ENCODE measurements at places on chromosomes 5 and 9.

DNA sequence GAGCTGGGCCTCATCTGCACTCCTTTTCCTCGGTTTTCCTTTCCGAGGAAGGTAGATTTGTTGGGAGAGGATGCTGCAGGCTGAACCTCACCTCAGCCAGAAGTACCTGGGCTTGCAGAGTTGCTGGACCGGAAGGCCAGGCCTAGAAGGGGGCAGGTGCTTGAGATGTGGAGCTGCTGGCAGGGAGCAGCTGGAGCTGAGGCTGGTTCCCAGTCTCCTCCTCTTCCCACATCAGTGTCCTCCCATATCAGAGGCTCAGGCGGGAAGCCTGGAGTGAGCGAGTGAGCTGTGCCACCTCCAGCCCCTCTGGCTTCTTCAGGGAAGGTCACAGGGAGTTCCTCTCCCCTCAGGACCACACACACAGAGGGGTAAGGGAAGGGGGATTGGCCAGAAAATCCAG, 259.4 kb downstream of the GADD45G start:
- no peak for DNase-seq

DNA sequence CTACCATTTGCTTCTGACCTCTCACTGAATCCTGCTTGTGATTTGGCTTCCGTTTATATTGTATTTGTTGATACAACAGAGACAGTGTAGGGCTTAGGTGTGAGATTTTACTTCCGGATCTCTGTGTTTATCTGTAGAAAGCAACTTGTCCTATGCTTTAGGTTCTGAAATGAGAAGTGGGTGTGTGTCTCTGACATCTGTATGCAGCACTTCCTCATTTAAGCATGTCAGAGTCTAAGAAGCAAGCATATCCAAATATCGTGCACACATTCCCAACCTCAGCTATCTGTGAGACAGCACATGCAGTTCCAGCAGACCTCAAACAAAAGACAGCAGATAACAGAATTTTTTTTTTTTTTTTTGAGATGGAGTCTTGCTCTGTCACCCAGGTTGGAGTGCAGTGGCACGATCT, 16.3 kb downstream of the KLF9 start:
- DNase-seq, result no peak

DNA sequence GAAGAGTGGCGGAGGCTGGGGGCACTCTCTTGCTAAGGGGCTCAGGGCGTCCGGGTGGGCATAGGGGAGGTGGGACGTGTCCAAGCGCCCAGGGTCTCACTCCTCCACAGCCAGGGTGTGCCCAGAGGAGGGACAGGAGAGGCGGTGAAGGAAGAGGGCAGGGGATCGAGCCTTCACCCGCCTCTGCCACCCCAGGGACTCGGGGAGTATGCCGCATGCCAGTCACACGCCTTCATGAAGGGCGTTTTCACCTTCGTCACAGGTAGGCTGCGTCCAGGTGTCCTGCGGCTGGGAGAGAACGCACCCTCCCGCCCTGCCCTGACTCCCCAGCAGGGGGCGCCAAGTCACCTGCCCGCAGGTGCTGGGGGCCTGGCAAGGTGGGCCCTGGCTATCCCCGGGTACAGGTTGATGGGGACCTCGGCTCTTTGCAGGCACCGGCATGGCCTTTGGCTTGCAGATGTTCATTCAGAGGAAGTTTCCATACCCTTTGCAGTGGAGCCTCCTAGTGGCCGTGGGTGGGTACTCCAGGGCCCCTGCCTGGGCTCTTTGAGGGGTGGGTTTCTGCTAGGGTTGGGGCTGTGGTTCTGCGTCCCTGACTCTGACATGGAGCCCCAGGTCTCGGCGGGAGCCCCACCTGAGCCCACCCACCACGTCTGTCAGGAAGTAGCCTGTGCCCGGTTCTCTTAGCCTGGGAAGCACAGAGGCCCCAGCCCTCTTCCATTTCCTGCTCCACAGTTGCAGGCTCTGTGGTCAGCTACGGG, 552 bp downstream of the TMEM141 start:
- no peak for DNase-seq

DNA sequence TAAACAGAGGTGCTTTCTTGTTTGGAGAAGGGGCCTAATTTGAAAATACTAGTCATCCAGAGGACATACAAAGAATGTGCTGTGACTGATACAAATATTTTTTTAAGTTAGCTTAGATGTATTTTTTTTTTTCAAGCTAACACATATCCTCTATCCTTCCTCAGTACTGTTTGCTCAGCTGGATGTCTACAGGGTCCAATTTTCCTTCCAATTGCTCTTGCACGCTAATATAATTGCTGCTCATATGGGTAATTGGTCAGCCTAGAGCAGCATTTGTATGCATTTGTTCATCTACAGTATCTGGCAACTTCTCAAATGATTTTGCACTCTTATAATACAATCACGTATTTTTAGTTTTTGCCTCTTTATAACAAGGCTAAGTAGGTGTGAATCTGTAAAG, 84.7 kb downstream of the ZDHHC21 start:
- no peak for DNase-seq

- DNase-seq, result no peak
These were observed 35.0 kb downstream of the PRRT1B start for GRCh38 chr9:131580358-131580757.

DNA sequence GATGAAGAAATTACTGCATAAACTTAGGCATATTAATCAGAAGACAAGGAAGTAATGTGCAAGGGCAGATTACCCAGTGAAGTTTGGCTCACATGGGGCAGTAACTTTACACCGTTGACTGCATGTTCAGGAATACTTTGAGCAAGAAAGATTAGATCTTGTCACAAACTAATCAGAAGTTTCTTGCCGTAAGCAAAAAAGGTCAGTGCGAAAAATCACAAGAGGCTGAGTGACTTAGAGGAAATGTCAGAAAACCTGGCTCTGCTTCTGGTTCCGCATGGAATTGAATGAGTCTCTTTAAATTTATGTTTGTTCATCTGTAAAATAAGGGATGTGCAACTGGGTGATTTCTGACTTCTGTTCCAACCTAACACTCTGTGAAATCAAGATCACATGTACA, 64.4 kb downstream of the PARP8 start:
- no peak for DNase-seq

DNA sequence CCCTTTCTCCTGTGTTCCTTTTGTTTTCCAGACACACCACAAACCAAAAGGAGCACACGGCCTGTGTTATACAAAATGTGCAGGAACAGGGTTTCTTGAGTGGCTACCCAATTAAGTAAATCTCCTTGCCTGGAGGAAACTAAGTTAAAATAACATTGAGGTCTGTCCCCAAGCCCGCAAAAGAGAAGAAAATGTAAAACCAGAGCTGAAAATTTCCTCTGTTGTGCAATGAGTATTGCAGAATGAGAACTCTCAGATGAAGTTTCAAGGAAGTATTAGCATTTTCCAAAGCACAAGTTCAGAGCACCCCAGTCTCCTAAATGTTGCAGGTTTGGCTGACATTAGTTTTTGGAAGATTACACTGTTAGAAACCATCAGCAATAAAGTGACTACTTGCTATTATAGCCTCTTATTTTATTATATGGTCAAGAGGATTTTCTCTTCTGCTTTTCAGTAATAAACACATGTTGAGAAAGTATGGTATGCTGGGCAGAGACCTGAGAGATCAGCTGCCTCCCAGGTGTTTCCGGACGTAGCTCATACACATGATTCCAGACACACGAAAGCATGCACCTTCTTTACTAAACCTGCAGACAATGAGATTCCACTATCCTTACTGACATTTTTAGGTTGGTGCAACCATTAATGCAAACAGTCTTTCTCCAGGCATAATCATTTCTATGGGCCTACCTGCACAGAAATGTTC, 161.3 kb downstream of the SNCAIP start:
- DNase-seq, result no peak

- no peak for DNase-seq
These were observed 41.7 kb upstream of the SLC9A3 start for GRCh38 chr5:565782-566440.

GRCh38 chr5:136081217-136081591, 51.4 kb upstream of the SMAD5 start:
- DNase-seq, result no peak

DNA sequence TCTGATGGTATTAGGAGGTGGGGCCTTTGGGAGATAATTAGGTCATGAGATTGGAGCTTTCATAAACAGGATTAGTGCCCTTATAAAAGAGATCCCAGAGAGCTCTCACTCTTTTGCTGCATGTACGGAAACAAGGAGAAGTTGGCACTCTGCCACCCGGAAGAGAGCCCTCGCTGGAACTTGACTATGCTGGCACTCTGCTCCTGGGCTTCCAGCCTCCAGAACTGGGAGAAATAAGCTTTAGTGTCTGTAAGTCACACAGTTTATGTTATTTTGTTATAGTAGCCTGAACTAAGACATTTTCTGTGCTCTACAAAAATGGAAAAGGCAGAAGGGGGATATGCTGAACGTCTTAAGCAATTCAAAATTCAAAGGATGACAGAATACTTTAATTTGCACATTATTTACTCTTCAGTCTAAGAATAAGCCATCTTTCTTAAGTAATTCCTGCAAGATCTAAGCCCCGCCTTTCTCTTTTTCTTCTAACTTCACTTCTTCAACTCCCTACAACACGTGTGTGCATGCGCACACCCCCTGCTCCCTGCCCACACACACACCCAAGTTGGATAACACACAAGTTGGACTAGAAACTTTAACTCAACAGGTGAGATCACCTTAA, 17.3 kb downstream of the NFIB start:
- DNase-seq, result no peak

All from DMS 273 treated with DMSO at 0.1 percent for 48 hours (cell line).